Pons (tissue), 1 donor: ENCODE measurements at places on chromosomes 6 and 20.

- no peak for DNase-seq
Observed at GRCh38 chr6:81093051-81093450, 659.4 kb downstream of the TENT5A start.

DNA sequence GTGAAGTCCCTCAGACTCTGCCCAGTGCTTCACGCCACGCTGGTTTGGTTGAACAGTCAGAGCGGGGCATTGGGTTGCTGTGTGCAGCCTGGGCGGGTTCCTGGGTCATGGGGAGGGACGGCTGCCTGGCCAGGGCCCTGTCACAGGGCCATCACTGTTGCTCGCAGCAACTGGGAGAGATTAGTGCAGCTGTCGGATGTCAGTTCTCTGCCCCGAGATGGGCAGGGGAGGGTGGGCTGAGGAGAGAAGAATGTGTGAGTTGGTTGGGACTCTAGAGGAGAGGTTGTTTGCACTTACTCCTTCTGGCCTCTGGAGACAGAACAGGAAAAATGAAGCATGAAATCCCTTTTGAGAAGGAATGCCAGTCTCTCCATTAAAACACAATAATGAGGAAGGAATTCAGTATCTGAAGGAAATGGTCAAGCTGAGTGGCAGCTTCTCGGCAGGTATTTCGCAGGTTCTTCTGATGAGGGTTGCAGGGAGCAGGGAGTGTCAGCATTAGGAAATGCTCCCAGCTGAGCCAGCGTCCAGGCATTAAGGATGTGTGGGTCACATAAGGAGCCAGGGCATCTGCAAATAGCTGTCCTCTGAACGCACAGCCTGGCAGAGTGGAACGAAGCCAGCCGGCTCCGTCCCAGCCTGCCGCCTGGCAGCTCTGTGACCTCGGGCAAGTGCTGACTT, 95.9 kb downstream of the SSR1 start:
- DNase-seq: no peak

DNA sequence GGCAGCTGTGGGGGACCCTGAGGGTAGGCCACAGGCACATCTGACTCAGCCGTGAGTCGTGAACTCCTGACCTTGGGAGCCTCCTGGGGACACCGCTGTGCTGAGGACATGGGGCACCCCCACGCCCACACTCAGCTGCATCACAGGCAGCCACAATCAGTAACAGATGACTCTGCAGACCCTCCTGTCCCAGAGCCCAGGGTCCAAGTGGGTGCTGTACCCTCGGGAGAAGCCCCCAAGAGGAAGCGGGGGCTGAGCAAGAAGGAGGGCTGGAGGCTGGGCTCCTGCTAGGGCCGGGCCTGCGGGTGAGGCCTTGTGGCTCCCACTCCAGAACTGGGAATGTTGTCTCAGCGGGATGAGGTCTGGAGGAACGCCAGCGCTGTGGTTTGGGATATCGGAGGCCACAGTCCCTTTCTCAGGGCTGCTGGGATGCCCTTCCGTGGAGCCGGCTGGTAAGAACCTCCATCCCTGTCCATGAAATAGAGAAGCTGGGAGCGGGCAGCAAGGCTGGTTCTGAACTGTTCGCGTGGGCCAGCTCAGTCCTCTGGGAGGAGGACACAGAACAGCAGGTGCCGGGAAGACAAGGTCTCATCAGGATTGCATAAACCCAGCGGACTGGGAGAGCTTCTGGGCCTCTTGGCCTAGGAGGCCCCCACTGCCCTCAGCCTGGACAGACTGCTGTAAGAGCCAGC, 3.1 kb upstream of the LAMA5 start:
- DNase-seq: no peak

DNA sequence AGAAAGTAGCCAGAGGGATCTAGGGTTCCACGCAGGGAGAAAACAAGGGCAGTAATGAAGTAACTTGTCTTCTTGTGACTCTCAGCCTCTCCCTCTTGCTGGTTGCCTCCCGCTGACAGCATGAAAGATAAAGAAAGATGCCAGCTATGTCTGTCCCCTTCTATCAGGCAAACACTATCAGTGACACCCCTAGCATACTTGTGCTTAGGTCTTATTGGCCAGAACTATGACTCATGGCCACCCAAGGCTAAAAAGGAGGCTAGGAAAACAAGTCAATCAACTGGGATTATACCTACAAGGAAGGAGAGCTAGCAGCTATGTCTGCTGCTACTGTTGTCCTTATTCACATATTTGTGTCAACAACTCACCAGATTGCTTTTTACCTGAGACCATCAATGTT, 206.8 kb upstream of the SOX4 start:
- no peak for DNase-seq

GRCh38 chr6:144478483-144478882, 193.3 kb downstream of the UTRN start:
- peak; percentile 29 for DNase-seq

DNA sequence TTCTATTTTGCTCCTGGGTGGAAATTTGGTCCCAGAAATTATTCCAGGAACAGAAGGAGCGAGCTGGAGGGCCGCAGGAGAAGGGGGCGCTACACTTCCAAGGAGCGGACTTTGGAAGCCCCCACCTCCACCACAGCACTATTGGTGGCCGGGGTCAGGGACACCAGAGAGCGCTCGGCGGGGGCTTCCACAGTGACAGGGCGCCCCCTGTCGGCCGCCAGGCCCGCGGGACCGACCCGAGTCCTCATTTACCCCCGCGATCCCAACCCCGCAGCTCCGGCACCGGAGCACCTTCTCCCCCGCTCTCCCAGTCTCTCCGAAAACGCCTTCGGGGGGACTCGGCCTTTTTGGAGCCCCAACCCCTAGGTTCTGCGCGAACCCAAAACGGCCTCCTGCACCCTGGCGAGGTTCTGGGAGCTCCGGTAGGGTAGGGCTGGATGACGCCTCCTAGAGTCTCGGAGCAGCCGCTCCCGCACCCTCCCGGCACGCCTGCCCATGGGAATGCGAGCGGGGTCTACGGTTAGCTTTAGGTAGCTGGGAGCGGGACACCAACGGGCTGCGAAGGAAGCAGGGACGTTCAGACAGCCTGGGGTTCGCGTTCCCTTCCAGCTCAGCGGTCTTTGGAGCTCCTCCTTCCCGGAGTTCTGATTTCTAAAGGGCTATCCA, 2.4 kb upstream of the FOXA2 start:
- no peak for DNase-seq

- DNase-seq: no peak
Observed at GRCh38 chr20:63369024-63369530, 7.9 kb upstream of the CHRNA4 start.

GRCh38 chr20:4441191-4441590, 280.5 kb upstream of the PRND start:
- no peak for DNase-seq

GRCh38 chr6:72826037-72826436, 204.2 kb downstream of the KCNQ5 start:
- DNase-seq: no peak
